Right renal pelvis (tissue), 4 donors: ENCODE measurements at places on chromosomes 6 and 20.

DNA sequence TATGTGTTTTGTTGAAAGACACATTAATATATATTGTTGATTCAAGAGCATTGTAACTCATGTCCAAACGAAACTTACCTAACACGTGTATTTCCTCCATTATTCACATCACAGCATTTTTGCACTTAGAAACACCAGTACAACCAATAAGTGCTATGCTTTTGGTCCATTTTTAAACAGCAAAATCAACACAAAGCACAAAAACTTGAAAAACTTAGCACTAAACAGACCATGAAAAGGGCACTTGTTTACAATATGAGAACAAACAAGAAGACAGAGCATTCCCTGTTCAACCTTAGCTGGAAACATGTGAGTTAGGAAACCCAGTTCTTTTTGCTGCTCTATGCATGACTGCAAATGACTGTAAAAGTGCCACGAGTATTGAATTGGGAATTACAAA lies 9.6 kb downstream of the GLYATL3 start:
- DNase-seq, result no peak

- DNase-seq, result no peak
Measured at GRCh38 chr6:136244061-136244616, 6.0 kb downstream of the MTFR2 start.

DNA sequence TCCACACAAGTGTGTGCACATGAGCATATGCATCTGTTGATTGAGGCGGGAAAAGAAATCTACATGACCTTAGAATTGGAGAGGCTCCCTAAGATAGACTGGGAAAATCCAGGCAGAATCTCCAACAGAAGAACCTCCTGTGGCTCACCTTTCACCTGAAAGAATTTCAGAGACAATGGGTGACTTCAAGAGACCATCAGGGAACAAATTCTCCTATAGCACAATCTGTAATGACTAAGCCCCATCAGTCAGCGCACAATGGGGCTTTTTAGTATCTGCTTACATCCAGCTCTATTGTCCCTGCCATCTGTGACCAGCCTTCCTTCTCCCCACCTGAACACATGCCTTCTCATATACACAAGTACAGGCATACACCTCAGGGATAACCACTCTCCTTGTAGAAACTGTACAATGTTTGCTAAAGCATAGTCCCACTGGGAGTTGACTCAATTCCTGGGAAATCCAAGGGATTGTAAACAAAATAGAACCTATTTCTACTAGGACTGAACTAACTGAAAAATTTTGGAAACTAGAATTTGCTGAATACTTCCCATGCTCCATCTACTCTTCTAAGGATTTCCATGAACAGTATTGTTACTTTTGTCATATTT lies 150.8 kb upstream of the STXBP5 start:
- no peak for DNase-seq

DNA sequence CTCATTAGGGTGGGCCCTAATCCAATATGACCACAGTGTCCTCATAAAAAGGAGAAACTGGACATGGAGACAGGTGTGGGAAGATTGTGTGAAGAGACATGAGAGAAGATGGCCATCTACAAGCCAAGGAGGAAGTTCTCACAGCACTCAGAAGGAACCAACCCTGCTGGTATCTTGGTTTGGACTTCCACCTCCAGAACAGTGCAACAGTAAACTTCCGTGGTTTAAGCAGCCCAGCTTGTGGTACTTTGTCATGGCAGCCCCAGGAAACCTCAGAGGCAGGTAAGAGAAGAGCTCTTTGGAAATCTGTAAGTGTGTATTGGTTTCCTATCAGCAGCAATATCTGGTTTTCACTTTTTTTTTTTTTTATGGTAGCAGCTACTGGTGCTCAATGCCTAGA lies 16.5 kb upstream of the CNKSR3 start:
- DNase-seq, result no peak

DNA sequence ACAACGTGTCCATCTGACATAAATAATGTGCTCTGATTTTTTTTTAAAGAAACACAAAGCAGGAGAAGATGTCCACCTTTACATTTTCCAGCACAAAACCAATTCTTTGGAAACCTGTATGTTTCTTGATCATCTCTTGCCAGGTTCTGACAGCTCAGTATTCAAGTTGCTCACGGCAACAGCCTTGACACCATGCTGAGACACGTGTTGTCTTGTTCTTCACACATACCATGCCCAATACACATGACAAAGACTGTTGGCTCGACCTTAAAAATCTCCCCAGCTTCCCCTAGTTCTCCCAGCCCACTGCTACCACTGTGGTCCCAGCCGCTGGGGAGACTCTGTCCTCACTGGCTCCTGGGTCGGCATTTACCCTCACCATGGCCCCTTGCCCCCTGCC lies 518.9 kb downstream of the PREX1 start:
- DNase-seq, result no peak

- DNase-seq, result no peak
Measured at GRCh38 chr6:149122850-149123821, 194.4 kb upstream of the TAB2 start.

DNA sequence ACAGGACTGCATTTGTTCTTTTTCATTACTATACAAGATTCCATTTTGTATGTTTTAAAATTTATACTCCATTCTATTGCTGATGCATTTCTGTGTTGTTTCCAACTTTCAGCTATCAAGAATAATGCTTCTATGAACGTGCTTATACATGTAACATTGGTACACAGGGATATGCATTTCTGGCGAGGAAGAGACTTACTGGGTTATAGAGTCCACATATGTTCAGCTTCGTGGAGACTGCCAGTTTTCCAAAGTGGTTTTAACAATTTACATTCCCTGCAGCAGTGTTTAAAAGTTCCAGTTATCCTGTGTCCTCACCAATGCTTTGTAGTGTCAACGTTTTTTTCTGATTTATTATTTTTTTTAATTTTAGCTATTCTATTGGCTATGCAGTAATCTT lies 48.5 kb downstream of the AIG1 start:
- DNase-seq, result no peak

DNA sequence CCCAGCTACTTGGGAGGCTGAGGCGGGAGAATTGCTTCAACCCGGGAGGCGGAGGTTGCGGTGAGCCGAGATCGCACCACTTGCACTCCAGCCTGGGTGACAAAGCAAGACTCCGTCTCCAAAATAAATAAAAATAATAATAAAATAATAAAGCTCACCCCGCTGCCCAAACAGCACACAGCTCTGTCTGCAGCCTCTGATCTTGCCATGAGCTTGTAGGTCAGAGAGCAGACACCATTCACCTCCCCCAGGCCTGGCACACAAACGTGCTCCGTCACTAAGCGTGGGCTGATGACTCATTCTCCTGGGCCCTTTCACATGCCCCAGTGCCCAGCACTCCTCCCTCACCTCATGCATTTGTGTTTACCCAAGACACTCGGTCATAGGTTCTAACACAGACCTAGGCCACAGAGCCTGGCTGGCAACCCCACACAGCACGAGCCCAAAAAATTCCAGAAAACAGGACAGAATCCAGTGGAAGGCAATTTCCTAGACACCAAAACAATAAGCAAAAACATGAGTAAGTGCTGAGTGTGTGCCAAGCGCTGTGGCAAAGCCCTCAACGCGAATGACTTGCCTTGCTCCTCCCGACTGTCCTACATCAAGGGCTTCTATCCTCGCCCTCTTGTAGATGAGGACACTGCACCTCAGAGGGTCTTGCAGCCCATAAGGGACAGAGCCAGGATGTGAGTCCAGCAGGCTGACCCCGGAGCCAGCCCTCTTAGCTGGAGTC lies 18.0 kb downstream of the ATP9A start:
- no peak for DNase-seq

DNA sequence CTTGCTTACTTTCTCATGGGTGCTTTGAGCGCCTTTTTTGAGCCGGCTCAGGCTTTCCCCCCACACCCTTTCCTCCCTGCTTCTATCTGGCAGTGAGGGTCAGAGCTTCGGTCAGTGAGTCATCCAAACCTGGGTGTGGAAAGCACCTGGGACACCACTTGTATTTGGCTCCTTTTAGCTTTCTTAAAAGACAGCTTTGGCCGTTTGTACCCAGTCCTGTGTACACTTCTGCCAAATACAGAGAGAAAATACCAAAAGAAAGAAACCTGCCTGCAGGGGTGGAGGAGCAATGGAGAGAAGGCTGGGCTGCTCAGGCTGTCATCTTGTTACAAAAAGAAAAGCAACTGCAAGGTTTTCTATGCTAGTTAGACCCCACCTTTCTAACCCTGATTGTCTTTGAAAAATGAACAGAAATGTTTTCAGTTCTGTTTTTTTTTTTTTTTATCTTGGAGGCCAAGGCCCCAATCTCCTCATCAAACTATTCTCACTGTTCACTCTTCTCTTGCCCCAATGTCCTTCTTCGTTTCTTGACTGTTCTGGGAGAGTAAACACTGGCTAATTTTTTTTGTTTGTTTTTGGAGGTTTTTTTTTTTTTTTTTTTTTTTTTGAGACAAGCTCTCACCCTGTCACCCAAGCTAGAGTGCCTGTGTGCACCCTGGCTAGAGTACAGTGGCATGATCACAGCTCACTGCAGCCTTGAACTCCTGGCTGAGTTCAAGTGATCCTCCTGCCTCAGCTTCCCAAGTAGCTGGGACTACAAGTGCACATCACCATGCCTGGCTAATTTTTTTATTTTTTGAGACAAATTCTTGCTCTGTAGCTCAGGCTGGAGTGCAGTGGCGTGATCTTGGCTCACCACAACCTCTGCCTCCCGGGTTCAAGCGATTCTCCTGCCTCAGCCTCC lies 76.4 kb downstream of the SSR1 start:
- DNase-seq, result no peak

GRCh38 chr20:43984587-43984986 lies 69.9 kb downstream of the TOX2 start:
- DNase-seq, result no peak

GRCh38 chr20:47326658-47327268 lies 29.7 kb downstream of the ZMYND8 start:
- no peak for DNase-seq

DNA sequence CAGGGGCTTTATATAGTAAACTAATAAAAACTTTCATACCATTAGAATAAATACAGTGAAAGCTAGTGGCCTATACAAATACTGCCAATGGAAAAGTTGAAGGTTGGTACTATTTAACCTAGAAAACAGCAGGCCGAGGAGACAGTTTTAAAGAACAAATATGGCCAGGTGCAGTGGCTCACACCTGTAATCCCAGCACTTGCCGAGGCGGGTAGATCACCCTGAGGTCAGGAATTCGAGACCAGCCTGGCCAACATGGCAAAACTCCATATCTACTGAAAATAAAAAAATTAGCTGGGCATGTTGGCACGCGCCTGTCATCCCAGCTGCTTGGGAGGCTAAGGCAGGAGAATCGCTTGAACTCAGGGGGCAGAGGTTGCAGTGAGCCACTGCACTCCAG lies 24.8 kb downstream of the GLYATL3 start:
- no peak for DNase-seq

DNA sequence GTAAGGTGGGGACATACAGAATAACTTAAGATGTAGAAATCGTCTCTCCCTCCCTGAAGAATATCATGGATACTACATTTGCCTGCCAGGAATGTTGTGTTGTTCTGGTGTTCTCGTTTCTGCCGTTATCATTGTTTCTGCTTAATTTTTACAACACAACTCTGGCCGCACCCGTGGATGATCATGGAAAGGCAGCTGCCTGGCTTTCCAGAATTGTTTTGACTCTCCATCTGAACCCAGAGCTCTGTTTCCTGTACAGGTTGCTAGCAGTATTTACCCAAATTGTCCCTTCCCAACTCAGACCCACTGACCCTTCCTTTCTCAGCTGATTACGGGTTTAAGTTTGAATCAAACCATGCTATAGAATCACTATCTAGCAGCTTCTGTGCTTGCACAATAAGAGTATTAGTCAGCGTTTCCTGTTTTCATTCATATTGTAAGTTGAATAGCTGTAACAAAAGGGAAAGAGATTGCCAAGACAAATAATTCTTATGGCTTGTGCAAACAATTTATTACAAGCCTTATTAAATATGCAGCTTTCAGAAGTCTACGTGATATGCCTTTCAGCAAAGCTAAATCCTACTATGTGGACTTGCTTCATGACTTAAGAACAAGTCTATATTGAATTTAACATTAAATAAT lies 139.0 kb downstream of the MTHFD1L start:
- DNase-seq, result no peak

GRCh38 chr20:43744966-43745730 lies 18.3 kb upstream of the GTSF1L start:
- DNase-seq, result no peak

- DNase-seq, result no peak
Measured at GRCh38 chr6:158631678-158632537, 12.6 kb downstream of the DYNLT1 start.

DNA sequence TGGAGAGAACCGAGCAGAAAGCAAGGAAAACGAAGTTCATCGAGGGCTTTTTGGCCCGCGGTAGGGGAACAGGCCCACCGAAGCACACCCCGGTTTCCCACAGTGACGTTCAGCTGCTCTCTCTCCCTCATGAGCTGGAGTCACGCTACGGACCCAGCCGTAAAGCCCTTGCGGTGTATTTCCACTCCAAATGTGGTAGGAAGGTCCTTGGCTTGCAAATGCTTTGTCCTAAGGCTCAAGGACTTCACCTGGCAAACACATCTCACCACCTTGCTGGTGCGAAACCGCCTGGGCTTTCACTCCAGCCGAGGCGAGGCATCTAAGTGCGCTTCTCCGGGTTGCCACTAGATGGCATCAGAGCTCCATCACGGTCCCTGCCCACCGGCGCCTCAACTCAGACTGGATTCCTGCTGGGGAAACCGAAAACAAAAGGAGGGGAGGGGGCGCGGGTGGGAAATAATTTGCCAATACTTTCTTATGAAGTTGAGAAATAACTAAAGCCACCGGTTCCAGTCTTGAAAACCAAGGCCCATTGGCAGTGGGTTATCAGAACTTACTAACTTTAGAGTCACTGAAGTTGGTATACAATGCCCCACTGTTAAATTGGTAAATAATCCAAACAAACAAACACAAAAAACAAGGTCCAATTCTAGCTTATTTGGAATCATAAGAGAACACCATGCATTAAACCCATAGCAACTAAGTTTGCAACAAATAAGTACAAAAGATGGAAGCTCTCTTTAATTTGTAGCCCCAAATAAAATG lies 13.4 kb upstream of the FOXC1 start:
- DNase-seq, result no peak

- no peak for DNase-seq
Measured at GRCh38 chr6:159904497-159904911, 13.7 kb downstream of the MAS1 start.

GRCh38 chr20:48224533-48225050 lies 439.3 kb upstream of the SULF2 start:
- DNase-seq, result no peak

- no peak for DNase-seq
Measured at GRCh38 chr6:165837948-165838745, 175.1 kb upstream of the PDE10A start.

GRCh38 chr20:32580970-32581838 lies 3.9 kb downstream of the NOL4L start:
- DNase-seq, result no peak

- DNase-seq, result no peak
Measured at GRCh38 chr6:11209906-11210305, 22.6 kb downstream of the NEDD9 start.

GRCh38 chr6:154247119-154247861 lies 109.3 kb downstream of the IPCEF1 start:
- DNase-seq, result no peak

- DNase-seq, result no peak
Measured at GRCh38 chr6:25456249-25457040, 177.3 kb downstream of the CARMIL1 start.

- DNase-seq, result no peak
Measured at GRCh38 chr6:129704708-129705107, 5.3 kb downstream of the ARHGAP18 start.

- no peak for DNase-seq
Measured at GRCh38 chr6:3293271-3294155, 34.8 kb downstream of the PSMG4 start.

GRCh38 chr6:129901910-129902309 lies 40.8 kb upstream of the TMEM244 start:
- no peak for DNase-seq
